Activated naive CD4-positive, alpha-beta T cell treated with Interleukin-2 at 50 U/mL for 16 hours (primary cell): ENCODE measurements at places on chromosomes 3 and 15.
A peak's percentile ranks its signal among the peaks of the same experiment; 100 is the strongest.

- no peak for DNase-seq
Measured at GRCh38 chr3:48411606-48412374, 18.1 kb downstream of the PLXNB1 start.

DNA sequence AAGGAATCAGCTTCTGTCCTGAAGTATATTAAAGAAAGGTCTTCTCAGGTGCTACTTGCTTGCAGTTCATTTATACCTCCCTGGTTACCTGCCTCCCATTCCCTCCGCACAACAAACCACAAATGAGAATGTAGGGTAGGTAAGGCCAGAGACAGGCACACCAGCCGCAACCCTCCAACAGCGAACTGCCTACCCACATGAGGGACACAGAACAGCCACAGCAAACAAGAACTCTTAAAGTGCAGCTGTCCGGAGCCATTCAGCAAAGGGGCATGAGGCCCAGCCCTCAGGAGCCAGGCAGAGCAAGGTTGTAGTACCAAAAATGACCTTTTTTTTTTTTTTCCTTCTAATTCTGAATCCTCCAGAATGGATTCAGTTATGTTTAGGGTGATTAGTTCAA is 52.4 kb downstream of the SPSB4 start:
- DNase-seq, result no peak

DNA sequence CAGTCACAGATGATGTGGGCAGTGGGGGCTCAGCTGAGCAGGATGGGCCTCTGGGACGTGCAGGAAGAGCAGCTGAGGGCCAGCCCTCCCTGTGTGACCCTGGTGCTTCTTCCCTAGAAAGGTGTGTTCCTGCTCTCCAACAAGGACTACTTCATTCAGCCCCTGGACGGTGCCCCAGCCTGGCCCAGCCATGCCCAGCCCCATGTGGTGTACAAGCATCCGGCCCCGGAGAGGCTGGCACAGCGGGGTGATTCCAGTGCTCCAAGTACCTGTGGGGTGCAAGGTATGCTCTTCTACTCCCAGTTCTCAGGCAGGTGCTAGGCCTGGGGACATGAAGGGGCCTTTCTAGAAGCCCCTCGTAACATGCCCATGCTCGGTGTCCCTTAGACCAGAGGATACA is 38.3 kb downstream of the SAXO2 start:
- no peak for DNase-seq

- peak; percentile 67 for DNase-seq
Measured at GRCh38 chr15:31265871-31266711, 60.5 kb upstream of the KLF13 start.

GRCh38 chr3:160919942-160920341 is 163.9 kb downstream of the PPM1L start:
- DNase-seq, result no peak

DNA sequence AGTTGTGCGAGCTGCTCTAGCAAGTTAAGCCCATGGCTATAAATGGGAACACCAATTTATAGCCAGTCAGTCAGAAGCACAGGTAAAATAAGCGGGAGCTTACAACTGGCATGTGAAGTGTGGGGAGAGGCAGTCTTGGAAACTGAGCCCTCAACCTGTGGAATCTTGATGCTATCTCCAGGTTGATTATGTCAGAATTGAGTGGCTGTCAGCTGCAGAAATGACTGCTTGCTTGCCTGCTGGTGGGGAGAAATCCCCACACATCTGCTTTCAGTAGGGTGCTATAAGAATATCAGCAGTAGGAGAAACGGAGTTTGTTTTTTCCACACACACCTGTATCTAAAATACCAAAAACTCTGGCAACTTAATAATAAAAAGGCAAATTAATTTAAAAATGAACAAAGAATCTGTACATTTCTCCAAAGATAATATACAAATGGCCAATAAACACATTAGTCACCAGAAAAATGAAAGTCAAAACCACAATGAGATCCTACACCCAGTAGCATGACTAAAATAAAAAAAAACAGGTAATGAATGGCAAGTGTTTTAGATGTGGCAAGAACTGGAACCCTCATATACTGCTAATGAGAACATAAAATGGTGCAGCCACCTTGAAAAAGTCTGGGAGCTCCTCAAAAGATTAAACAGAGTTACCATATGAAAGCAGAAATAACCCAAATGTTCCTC is 26.0 kb upstream of the MAP4 start:
- DNase-seq, result no peak

GRCh38 chr3:148006508-148006907 is 597.3 kb downstream of the ZIC1 start:
- no peak for DNase-seq

- DNase-seq, result no peak
Measured at GRCh38 chr15:32757426-32757825, 39.6 kb downstream of the GREM1 start.

DNA sequence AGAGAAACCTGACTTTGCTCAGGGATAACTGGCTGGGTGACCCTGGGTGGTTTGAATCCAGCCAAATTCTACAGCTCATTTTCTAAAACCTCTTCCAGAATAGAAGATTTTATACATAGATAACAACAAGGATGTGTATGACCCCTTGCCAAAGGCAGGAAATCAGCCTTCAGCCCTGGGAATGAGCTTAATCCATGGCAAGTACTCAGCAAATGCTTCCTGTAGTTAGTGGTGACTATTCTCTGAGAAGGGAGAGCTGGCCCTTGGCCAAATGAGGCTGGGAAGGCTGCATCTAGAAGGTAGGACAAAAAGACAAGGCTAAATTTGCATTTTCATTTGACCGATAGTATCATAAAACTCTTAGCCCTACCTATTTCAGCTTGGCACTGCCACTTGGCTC is 4.6 kb upstream of the HACD3 start:
- DNase-seq, result no peak

DNA sequence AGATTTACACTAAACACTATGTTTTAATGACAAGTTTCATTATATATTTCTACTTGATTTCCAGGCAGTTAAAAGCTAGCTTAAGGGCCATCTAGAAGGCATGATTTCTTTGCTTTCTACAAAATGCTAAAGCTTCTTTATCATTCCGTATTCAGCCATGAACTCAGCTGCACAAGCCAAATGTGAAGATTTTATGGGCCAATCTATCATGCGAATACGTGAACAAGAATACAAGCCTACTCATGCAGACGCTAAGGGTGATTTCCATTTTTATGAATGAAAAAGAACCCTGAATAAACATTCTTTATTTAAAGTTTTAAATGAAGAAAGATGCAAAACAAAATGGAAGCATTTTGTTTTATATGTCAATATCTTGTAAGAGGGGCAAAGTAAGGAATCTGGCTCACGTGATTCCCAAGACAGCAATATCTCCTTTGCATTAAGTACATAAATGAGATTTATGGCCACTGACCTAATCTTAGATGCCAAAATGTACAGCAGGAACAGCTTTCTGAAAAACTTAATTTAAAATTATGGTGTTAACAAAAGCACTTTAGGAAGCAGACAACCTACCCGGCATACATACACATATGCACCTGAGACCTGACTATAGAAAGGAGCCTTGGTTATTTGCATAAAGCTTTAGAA is 215.8 kb downstream of the DPH6 start:
- DNase-seq, result no peak

DNA sequence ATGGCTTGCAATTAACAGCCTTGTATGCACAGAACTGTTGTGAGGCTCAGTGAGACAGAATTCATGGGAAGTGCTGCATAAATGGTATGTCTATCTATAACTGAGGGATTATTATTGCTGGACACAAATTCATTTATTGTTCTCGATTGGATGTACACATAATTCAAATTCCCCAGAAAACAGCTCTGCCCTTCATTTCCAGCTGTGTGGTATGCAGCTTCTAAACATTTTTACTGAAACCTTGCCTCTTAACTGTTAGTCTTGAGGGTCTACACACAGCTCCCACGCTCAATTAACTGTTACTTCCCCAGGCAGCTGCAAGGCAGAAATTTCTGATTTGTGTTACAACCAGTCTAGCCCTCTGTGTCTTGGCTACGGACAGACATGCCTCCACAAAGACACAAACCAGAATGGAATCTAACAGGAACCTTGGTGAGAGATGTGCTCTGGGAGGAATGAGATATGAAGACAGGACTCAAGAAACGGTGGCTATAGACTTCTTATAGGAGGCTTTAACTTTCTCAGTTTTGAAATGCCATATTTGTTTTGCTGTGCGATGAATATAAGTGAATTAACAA is 139.7 kb upstream of the TBL1XR1 start:
- DNase-seq, result no peak
